Cerebellum (tissue), 4 donors: ENCODE measurements at places on chromosomes 3 and 15.

GRCh38 chr3:142270407-142270806, 45.0 kb upstream of the GK5 start:
- DNase-seq, result no peak

GRCh38 chr3:106172780-106173179, 304.0 kb upstream of the CBLB start:
- no peak for DNase-seq

- no peak for DNase-seq
These were observed 504.9 kb downstream of the TBL1XR1 start for GRCh38 chr3:176692199-176692965.

- DNase-seq, result no peak
These were observed 3.8 kb downstream of the PKM start for GRCh38 chr15:72227192-72227586.

DNA sequence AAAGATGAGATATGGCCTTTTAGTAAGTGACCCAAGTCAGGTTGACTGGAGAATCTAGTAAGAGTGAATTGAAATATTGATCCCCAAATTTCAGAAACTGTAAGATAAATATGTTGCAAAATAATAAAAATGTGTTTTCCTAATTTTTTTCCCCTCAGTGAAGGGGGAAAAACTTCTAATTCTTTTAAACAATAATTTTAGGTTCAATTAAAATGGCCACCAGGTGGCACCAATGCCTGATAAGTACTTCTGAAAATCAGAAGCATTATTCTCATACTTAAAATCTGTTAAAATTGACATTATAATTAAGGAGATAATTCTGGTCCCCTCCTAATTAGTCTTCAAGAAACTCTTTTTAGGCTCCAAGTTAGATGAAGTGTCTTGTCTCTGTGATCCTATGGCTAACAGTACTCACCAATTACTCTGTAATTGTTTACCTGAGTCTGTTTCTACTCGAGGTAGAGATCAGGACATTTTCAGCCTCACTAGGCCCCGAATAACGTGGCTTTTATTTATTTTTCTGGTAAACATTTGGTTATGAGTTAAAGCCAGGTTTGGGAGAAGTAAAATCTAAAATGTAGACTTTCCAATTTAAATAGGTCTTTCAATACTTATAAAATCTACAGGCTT, 52.6 kb downstream of the NMD3 start:
- no peak for DNase-seq

- no peak for DNase-seq
These were observed 28.0 kb upstream of the PLA2G4E start for GRCh38 chr15:42048821-42049200.

DNA sequence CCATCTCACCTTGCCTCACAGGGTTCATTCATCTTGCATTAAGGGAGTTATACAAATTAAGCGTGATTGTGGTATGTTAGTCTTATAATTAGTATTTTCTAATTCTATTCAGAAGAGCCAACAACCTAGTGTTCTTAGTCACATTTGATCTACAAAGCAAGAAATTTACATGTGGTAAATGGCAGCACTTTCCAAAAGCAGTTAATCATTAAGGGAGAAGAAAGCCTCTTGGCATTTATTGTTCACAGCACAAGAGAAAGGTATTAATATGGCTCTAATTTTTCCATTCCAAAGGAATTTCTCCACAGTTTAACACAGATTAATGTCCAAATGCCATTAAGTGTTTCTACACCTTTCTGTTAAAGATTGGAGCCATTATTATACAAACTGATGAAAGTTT, 1077.1 kb downstream of the ZPLD1 start:
- DNase-seq, result no peak

- DNase-seq, result no peak
These were observed 184.0 kb downstream of the EBLN2 start for GRCh38 chr3:73245459-73245858.

- DNase-seq, result no peak
These were observed 221.9 kb downstream of the LRRN1 start for GRCh38 chr3:4021162-4021561.

GRCh38 chr3:48696601-48697000, 10.9 kb upstream of the NCKIPSD start:
- no peak for DNase-seq
